ENCODE measurements at places on chromosomes 5 and 9. TPM values are rescaled to one million over a fixed set of nuclear protein-coding genes. Genes with fewer than 3 reads are reported as not detected.
A peak's percentile ranks its signal among the peaks of the same experiment; 100 is the strongest.

The SUSD3 gene
- total RNA-seq: not detected

The SHC3 gene
- 0.21 TPM for total RNA-seq

The AK6 gene
- total RNA-seq: 29.6 TPM

The PRR7 gene
- 2.8 TPM for total RNA-seq

The FTMT gene
- total RNA-seq: not detected

The CDHR2 gene
- total RNA-seq: 0.34 TPM

The MUSK gene
- total RNA-seq: not detected

The ZMAT2 gene
- total RNA-seq: 50.9 TPM

The SLC24A2 gene
- not detected for total RNA-seq

The NMRK1 gene
- 11.4 TPM for total RNA-seq

The FOXD4L4 gene
- total RNA-seq: not detected

The SLC28A3 gene
- not detected for total RNA-seq

The DDX4 gene
- not detected for total RNA-seq

- no peak for DNase-seq
Observed at GRCh38 chr5:81517462-81517861, 123.5 kb upstream of the ACOT12 start.

GRCh38 chr5:149017636-149018035, 45.2 kb downstream of the SH3TC2 start:
- DNase-seq: no peak

- DNase-seq: no peak
Observed at GRCh38 chr5:113162208-113162607, 185.6 kb downstream of the DCP2 start.

DNA sequence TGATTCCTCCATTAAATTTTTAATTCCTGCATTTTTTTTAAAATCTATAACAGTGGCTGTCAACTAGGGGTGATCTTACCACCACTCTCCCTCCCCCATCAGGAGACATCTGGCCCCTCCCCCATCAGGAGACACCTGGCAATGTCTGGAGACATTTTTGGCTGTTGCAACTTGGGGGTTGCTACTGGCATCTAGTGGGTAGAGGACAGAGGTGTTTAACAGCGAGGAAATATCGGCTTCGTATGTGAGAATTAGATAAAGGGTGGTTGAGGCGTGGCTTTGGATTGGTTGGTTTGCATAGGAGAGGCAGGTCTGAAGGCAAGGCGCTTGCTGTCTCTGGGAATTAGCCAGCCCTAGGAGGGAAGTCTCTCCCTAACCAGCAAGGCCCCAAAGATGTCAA, 10.5 kb downstream of the CDHR2 start:
- no peak for DNase-seq

- no peak for DNase-seq
Observed at GRCh38 chr5:133642153-133642722, 29.9 kb upstream of the FSTL4 start.

DNA sequence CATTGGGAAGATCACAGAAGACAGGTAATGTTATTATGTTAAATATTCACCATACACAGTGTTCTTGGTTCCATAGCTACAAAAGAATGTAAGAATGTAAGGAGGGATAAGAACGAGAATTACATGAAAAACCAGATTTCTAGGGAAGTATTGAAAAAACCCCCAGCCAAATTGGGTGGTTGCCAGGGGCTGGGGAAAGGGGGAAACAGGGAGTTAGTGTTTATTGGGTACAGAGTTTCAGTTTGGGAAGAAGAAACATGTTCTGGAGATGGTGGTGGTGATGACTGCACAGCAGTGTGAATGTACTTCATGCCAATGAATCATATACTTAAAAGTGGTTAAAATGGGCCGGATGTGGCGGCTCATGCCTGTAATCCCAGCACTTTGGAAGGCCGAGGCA, 40.3 kb downstream of the GLRX start:
- DNase-seq: no peak

GRCh38 chr5:144333336-144333920, 162.8 kb downstream of the KCTD16 start:
- DNase-seq: no peak

DNA sequence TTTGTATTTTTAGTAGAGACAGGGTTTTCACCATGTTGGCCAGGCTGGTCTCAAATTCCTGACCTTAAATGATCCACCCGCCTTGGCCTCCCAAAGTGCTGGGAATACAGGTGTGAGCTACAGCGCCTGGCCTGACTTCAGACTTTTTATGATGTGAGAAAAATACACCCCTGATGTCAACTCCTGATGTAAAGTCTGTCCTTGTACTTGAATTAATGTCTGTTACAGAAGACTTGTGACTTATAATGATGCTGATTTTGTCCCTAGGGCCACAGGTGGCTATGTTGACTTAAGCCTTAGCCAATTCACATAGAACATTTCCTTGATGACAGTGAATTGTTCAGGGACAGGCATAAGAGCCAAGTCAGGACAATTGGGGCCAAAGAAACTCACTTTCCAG, 42.5 kb upstream of the MELK start:
- DNase-seq: no peak

- DNase-seq: no peak
Observed at GRCh38 chr9:75658301-75658905, 232.1 kb upstream of the PCSK5 start.

GRCh38 chr5:86500947-86501346, 116.8 kb upstream of the COX7C start:
- DNase-seq: no peak

DNA sequence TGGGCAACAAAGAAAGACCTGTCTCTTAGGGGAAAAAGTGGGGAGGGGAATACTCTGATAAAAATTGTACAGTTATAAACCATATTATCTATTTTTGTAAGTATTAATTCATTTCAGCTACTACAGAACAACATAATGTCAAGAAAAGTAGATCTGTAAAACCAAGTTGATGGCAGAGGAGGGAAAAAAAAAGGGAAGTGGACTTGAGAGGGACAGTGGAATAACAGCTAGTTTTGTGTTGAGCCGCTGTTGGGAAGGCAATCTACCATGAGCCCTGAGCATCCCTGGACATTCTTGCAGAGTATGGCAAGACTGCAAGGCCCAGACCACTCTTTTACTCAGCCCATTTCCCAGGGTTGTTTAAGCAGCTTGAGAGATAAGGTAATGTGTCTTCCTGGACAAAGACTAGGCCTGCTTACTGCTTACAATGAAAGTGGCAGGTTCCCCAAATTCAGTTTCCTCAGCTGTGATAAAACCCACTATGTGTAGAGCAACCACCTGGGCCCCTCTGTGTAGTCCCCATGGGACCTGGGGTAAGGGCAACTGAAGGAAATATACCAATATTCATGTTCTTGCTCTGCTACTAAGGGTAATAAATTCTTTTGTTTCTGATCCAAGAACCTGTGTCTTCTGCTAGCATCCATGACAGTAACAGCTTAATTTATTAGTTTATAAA, 25.0 kb downstream of the CEP120 start:
- no peak for DNase-seq

DNA sequence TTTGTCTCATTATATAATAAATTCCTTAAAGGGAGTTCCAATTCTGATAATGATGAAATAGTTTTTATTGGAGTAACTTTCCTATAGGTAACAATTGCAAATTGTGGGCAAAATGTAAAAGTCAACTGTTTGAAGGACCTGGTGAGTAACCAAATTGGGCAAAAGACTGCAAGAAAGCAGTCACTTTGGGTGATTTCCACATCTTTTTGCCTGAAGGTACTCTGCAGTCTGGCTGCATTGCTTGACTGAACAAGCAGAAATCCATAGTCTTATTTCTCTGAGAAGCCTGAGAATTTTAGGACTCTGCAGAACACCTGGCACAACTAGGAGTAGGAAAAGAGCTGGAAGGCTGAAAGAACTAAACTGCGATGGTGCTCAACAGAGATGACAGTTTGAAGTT, 114.9 kb downstream of the HOMER1 start:
- DNase-seq: no peak

GRCh38 chr5:91787718-91788117, 404.6 kb upstream of the ARRDC3 start:
- no peak for DNase-seq

DNA sequence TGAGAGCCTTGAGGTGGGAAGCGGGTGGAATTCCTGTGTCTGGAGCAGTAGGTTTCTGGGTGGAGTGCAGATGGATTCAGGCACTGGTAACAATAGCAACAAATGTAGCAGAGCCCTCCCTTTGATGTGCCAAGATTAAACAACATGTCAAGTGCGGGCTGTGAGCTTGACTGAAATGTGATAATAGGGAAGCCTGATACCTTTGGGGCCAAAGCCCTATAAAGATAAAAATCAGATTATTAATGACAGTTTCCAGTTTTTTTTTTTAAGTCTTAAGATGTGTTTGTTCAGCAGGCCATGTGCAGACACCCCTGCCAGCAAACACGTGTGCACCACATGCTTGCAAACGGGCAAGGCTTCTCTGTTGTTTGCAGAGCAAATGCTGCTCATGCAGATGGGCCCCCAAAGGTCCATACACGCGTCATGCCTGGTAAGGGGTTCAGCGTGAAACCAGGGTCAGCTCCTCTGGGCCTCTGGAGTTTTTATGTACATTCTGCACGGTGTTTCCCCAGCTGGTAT, 193.2 kb downstream of the GADD45G start:
- no peak for DNase-seq

DNA sequence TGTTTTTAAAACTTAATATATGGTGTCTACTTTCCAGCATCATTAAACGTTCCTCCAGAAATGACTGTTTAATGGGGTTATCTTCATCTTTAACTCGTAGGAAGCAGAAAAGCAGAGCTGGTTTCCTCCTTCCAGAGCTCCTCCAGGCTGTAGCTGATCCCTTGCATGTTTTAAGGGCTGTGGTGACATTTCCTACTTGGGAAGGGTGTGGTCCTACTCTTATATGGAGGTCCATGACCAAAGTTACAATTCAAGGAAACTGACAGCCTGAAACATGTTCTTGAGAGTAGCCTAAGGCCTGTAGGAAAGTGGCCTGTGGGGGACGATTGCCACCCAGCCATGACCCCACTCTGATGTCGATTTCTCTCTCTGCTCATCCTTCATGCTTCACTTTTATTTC, 297.1 kb downstream of the GADD45G start:
- DNase-seq: no peak

- no peak for DNase-seq
Observed at GRCh38 chr5:109396965-109397364, 12.8 kb downstream of the PJA2 start.

GRCh38 chr5:110840347-110840960, 101.6 kb downstream of the SLC25A46 start:
- no peak for DNase-seq

- peak; percentile 38 for DNase-seq
Observed at GRCh38 chr9:97873882-97874281, 20.9 kb downstream of the FOXE1 start.

DNA sequence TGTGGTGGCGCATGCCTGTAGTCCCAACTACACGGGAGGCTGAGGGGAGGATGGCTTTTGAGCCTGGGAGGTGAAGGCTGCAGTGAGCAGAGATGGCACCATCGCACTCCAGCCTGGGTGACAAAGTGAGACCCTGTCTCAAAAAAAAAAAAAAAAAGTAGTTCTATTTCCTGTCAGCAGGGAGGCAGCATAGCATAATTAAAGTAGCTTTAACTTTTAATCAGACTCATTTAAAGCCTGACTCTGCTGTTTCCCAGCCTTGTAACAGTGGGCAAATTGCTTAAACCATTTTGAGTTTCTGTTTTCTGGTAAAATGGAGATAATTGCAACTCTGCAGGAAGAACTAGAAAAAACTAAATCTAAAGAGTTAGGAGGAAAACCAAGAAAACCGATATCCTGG, 31.2 kb downstream of the CNOT6 start:
- no peak for DNase-seq

- DNase-seq: no peak
Observed at GRCh38 chr5:132830436-132831094, at the start of gene SHROOM1. Gene SHROOM1, minus strand, starts transcription at chr5:132830647. Its CDS starts 4,507 bp downstream, at chr5:132826140.

- no peak for DNase-seq
Observed at GRCh38 chr5:163347671-163348070, 89.7 kb upstream of the CCNG1 start.

GRCh38 chr5:65954200-65954599, 27.8 kb downstream of the ERBIN start:
- no peak for DNase-seq

DNA sequence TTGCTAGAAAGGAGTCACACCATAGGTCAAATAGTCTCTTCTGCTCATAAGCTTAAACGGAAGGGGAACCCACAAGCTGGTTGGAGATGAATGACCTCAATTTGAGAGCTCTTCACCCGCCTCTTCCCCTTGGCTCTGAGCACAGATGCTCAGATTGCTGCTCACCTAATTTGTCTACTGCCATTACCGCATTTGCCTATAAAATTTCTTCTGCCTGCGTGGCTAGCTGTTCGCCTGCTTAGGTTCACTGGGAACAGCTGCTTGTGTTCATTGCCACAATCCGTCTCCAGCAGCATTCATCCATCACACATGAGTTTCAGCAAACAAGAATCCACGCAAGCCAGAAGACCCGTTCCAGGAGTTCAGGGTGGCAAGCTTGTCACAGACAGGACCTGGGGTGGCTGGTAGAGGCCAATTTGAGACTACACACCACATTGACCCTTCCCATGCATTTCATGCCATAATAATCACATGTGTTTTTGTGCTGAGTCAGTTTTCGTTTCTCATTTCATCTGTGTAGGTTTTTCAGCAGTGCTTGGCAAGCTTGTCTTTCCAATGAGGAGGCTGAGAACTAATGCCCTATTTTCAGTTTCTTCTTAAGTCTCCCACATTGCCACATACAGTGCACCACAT, 50.2 kb upstream of the DNAH5 start:
- no peak for DNase-seq

- no peak for DNase-seq
Observed at GRCh38 chr9:69028754-69029153, 6.8 kb upstream of the FXN start.

- no peak for DNase-seq
Observed at GRCh38 chr9:79264041-79264440, 307.7 kb upstream of the TLE4 start.

DNA sequence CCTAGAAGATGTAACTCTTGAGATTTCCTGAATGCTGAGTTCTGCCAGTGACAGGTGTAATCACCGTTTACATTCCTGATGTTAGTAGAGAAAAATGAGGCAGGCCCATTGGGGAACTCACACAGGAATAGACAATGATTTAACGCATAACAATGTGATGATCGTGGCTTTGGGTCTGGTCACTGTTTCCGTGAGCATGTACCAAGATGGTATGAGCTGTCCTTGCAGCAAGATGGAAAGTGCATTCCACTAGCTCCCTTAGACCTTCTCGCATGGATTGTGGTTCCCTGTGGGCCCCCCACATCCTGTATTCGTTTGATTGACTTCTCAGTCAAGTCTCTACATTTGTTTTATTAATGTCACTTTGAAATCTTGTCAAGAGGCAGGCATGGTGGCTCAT, 124.0 kb upstream of the DAP start:
- DNase-seq: peak; percentile 60

Measured in osteocyte (in vitro differentiated cells).